Fibroblast of skin of back (primary cell): ENCODE measurements at places on chromosomes 6 and 20.

- peak; percentile 51 for DNase-seq
Measured at GRCh38 chr6:140533526-140533925, 1159.1 kb upstream of the CITED2 start.

DNA sequence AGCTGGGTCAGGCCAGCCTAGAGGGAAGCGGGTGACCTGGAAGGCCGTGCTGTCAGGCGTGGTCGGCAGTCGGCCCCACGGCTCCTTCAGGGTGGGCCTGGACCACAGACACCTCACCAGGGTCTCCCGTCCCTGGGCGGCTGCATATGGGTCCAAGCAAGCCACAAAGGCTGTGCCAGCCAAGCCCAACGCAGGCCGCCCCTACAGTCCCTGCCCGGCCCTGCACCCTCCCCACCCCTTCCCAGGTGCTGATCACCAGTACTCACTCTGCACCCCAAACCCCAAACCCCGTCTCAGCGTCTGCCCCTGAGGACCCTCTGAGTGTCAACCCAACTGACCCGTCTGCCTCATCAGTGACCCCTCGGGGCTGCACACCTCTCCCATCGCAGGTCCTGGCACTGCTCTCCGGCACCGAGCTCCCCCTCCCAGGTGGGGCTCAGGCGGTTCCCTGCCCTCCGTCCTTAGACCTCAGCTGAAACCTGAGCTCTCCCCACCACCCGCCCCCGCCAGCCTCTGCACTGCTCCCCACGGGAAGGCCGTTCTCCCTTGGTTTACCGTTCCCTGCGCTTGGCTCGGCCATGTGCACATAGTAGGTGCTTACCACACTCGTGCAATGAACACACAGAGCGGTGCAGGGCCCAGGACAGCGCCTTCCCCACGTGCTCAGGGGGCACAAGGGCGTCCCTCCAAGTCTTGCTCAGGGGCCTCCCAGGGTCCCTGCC is 1.5 kb upstream of the PPDPF start:
- no peak for DNase-seq

DNA sequence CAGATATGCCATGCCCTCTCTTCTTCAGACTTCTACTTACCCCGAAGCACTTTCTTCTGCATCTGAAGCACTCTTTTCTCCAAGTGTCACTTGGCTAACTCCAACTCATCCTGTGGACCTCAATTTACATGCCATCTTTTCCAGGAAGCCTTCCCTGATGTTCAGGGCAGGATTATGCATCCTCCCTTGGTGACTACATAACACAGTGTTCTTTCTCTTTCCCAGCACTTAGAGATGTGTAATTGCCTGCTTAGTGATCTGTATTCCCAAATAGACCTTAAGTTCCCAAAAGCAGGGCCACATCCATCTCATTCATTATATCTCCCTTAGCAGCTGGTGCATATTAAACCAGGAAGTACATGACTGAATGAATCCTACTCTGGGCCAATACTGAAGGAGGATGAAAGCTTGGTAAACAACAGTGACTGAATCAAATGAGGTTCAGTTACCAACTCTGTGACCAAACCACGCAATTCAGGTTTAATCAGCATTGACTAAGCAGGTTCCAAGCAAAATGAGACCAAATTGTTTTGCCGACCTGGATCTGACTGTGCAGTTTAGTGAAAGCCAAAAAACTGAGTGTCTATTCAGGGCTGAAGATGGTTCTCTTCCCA is 121.4 kb upstream of the TCF21 start:
- DNase-seq = no peak

DNA sequence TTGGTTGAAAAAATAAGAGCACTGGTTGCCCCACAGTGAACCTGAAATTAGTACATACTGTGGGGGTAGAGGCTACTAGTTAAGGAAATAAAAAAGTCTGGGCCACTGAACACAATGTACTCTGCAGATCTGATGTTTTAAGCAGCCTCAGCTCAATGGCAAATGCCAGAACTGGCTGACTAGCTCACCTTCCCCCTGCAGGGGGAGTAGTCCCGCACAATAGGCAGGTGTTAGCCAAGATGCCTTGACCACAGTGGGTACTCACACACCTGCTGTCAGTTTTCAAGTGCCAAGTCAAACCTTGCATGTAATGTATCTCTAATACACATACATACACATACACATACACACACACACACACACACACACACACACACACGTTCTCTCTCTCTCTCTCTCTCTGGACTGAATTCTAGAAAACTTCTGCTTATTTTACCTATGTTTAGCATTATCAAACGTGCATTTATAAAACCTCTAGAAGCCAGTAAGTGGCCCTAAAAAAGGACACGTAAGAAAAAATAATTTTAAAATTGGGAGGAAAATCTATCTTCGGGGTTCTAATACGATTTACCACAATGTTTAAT is 36.1 kb downstream of the GMDS start:
- DNase-seq = peak; percentile 12

DNA sequence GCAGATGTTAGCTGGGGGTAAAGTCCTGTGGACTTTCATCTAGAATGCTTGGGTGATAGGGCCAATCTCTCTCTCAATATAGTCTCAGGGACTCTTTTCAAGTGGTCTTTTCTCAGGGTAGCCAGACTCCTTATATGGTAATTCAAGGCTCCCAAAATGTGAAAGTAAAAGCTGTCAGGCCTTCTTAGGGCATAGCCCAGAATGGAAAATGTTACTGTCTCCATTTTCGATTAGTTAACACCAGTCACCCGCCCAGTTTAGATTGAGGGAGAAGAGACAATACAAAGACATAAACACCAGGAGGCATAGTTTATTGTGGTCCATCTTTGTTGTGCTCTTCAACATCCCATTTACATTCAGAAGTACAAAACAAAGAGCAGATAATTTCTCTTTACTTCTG is 295.8 kb downstream of the EPHA7 start:
- no peak for DNase-seq

DNA sequence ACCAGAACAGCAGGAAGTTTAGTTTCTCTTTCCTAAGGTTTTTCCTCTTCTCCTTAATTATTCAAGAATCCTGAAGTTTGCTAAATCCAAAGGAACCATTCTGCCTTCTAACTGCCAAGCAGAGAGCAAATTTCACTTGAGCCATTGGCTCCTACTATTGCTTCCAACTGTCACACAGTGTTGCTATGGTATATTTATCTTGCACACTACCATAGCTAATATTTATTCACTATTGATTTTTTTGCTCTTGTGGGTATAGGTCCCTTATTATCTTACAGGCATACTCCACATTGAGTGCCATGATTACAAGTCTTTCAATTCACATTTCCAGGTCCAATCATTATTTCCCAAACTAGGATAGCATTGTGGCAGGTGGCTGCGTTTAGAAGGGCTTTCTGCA is 266.7 kb upstream of the FLRT3 start:
- no peak for DNase-seq

DNA sequence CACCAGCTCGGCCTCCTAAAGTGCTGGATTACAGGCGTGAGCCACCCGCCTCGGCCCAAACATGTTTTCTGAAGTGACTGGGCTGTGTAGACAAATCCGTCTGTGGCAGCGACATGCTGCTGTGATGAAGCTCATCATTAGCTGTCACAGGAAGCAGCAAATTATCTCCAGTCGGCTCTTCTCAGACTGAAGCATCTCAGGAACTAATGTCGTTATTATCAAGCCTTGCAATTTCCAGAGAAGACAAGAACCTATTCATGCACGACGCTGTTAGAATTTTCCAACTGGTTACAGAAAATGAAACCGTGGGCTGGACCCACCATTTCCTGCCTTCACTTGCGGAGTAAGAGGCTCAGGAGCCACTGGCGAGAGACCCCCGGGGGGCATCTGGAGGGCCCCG is 17.1 kb upstream of the NTSR1 start:
- DNase-seq = no peak

DNA sequence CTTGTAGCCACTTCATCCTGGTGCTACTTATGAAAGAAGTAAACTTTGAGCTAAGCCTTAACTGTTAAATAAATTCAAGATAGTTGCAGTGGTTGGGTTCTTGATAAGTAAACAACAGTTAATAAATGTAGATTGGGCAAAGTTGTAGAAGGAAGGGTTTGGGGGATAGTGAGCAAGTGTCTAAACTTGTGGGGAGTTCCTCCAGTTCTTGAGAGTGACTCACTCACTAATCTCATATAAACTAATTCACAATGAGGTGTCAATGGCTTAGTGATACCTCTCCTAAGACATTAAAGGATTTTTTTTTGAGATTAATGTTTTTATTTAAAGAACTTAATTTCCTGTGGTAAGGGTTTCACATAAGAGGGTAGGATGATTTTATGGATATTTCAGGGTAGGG is 507.4 kb downstream of the BMP2 start:
- no peak for DNase-seq

GRCh38 chr20:33843854-33844253 is 32.7 kb downstream of the CHMP4B start:
- no peak for DNase-seq

DNA sequence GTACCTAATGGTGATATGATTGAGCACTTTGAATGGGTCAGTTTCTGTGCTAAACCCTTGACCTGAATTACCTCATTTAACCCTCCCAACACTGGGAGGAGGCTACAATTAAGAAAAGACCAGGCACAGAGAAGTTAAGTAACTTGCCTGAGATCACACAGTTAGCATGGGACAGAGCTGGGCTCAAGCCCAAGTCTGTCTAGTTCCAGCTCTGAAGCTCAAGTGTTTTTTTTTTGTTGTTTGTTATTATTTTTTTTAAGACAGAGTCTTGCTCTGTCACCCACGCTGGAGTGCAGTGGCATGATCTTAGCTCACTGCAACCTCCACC is 4.0 kb downstream of the FAM83D start:
- DNase-seq = no peak

- no peak for DNase-seq
Measured at GRCh38 chr6:127195833-127196232, 70.8 kb upstream of the RNF146 start.

DNA sequence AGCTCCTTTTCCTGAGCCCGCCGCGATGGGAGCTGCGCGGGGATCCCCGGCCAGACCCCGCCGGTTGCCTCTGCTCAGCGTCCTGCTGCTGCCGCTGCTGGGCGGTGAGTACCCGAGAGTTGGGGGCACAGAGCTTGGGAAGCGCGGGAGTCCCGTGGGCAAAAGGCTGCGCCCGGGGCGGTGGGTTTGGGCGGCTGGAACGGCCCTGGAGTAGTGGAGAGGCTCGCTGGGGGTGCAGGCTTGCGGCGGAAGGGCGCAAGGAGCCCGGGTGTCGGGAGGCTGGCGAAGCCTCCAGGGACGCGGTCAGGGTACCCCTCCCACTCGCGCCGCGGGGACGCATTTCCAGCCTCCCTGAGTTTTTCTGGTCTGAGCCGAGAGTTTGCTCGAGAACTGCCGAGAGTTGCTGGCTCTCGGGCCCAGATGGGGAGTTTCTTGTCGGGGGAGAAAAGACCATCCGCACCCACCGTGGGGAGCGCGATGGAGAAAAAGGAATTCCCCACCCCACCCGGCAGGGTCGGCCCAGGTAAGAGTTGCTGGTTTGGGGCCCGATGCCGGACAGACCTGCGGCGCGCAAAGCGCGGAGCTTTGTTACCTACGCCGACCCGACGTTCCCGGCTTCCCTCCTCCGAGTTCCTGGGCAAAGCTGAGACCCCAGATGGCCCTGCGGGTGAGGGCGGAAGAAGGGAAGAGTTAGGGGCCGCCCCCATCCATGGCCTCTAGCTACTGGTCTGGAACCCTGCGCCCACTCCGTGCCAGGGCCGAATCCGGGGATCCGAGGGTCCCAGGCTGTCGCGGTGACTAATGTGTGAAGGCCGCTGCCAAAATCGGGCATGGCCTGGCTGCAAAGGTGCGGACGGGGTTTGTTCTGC is 584 bp downstream of the PTK7 start:
- DNase-seq = peak; percentile 67

DNA sequence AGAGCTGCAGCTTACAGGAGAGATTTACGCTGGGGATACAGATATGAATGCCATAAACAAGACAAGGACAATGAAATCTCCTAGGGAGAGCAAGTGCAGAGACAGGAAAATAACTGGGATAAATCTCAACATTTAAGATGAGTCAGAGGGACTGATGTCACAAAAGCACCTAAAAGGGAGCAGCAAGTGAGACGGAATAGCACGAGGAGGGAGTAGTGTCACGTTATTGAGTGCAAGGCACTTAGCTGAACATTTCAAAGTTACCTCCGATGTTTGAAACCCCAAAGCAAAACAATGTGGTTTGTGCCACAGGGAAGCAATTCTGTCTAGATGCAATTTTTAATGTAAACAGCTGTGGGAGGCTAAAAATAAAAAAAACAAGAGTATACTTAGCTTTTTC is 1131.7 kb upstream of the EYS start:
- no peak for DNase-seq

DNA sequence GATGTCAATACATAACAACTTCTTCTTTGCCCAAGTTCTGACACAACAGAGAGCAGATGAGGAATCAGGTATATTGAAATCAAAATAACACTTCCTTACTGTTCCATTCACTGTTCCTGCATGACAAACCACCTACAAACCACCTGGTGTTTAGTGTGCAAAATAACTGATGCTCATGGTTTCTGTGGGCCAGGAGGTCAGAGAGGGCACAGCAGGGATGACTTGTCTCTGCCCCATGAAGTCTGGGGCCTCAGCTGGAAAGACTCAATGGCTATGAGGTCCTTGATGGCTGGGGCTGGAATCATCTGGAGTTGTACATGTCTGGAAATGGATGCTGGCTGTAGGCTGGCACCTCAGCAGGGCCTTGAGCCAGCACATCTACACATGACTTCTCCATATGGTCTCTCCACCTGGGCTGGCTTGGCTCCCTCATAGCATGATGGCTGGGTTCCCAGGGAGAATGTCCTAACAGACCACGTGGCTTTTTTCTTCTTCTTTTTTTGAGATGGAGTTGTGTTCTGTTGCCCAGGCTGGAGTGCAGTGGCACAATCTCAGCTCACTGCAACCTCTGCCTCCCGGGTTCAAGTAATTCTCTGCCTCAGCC is 7.4 kb upstream of the COX4I2 start:
- no peak for DNase-seq

DNA sequence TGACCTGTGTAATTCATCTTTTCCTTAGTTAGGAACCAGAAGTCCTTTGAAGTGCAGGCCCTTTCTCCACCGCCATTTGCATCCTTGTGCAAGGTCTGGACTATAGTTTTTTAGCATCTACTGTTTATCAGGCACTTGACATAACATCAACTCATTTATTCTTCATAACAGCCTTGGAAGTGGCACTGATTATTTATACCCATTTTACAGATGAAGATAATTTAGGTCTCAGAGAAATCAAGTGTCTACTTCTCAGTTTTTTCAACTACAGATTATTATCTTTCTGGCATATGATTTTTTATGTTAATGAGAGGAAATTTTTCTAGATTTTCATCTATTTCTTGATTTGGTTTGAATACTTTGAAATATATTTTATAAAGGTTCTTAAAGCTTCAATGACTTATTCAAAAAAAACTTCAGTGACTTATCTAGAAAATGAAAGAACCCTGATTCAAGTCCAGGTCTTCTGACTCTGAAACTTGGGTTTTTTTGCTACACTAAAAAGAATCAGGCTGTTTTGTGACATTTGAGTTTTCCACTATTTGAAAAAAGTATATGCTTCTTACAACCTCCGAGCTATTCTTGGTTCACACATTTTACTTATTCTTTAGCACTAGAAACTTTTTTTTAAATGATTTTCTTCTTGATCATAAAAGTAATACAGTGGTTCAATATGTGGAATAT is 3.1 kb upstream of the UBE2J1 start:
- no peak for DNase-seq
